ENCODE measurements at places on chromosomes 4 and X.

- DNase-seq = no peak
These were observed 5.3 kb downstream of the GRIA3 start for GRCh38 chrX:123189338-123189737.

DNA sequence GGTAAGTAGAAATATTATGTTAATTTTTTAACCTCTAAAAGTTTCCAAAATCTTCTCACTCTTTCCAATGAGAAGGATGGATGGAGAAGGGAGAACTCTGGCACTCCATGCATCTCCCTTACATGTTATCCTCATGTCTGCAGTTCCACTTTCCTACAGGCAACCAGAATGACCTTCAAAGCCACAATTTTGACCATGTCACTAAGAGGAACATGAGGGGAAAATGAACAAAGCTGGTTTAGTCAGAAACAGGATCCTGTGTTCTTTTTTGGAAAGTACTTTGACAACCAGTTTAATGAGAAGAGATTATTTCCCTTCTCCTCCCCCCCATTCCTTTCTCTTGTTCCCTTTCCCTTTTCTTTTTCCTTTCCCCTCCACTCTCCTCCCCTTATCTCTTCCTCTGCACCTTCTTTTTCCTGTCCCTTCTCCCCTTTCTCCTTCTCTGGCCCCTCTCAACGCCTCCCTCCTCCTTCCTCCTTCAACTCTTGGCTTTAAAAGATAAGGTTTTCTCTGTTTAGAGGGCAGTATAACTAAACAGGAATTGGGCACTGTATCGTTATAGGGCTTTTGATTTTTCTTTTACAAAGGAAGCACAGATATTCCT, 42.5 kb downstream of the DTHD1 start:
- no peak for DNase-seq

DNA sequence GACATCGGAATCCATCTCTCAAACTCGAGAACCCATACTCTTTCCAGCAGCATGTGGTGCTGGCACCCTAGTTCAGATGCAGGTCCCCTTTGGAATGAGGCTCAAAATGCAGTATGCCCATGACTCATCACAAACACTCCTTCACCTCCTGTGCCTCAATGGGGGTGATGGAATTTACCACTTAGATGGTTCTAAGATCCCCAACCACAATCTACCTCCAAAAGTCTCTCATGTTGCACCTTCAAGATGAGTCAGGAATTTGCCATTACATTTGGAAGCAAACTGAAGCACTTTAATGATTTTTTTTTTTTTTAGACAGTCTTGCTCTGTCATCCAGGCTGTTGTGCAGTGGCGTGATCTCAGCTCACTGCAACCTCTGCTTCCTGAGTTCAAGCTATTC, 8.5 kb upstream of the MID1 start:
- no peak for DNase-seq

DNA sequence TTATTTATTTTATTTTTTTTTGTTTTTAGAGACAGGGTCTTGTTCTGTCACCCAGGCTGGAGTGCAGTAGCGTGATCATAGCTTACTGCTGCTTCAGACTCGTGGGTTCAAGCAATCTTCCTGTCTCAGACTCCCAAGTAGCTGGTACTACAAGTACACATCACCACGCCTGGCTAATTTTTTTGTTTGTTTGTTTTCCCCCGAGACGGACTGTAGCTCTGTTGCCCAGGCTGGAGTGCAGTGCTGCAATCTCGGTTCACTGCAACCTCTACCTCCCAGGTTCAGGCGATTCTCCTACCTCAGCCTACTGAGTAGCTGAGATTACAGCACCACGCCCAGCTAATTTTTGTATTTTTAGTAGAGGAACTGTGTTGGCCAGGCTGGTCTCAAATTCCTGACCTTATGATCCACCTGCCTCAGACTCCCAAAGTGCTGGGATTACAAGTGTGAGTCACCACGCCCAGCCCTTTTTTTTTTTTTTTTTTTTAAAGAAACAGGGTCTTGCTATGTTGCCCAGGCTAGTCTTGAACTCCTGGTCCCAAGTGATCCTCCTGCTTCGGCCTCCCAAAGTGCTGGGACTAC, 32.2 kb downstream of the COPS4 start:
- no peak for DNase-seq

- no peak for DNase-seq
These were observed 351.4 kb downstream of the PTTG2 start for GRCh38 chr4:38311495-38312126.

GRCh38 chr4:81136161-81136905, 78.7 kb downstream of the PRKG2 start:
- no peak for DNase-seq

DNA sequence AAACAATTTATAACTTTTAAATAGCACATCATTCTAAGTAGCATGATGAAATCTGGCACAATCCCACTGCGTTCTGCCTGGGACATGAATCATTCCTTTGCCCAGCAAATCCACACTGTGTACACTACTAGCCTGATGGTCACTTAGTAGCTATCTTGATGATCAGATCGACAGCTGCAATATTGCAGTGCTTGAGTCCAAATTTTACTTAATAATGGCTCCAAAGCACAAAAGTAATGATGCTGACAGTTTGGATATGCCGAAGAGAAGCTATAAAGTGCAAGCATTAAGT, 86.6 kb upstream of the NPNT start:
- no peak for DNase-seq

GRCh38 chrX:148049441-148049840, 68.3 kb downstream of the FMR1NB start:
- DNase-seq = no peak

DNA sequence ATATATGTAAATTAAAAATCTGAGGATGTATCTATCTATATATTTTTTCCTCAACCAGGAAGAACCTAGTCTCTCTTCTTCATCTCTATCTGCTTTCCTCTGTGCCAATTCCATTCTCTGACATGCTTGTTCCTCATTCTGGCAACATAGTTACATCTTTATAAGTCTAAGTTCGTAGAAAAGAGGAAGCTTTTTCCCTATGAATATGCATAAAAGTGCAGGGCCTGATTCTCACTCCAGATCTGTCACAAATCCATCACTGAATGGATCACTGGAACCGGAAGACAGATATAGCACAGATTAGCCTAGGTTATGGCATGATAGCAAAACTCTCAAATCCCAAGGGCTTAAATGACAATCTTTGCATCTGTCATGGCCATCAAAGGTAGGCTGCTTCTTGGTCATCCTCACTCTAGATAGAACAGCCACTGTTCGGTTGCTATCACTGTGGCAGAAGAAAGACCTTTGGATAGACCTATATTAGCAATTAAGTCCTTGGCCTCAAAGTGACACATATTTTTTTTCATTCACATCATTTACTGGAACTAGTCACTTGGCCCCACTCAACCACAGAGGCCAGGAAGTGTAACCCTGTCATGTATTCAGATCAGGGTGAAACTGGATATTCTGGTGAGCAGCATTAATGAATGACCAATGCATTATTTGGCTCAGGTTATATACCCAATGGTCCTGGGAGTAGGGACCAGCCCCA, 22.2 kb downstream of the DTHD1 start:
- no peak for DNase-seq

DNA sequence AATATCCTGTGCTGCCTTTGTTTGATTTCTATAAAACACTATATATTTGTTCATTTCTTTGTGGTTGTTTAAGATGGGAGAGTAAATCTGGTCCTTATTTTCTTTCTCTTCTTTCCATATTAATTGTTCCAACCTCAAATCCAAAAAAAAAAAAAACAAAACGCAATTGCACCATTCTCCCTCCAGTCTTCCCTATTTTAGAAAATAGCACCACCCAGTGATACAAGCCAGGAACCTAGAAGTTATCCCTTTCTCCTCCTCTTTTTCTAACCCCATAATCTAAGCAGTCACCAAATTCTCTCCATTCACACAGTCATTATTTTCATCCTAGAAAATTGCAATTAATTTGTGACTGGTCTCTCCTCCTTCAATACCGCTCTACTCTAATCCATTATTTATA, 107.8 kb downstream of the GABRA3 start:
- no peak for DNase-seq

- no peak for DNase-seq
These were observed 131.9 kb downstream of the FHIP1A start for GRCh38 chr4:151540728-151541388.

GRCh38 chr4:129358571-129358970, 262.6 kb downstream of the C4orf33 start:
- no peak for DNase-seq

- no peak for DNase-seq
These were observed 9.5 kb upstream of the BMP2K start for GRCh38 chr4:78766650-78767049.

GRCh38 chrX:127466211-127466610, 586.0 kb downstream of the ACTRT1 start:
- no peak for DNase-seq

GRCh38 chr4:182143822-182144625, 99.2 kb upstream of the TENM3 start:
- DNase-seq = no peak

DNA sequence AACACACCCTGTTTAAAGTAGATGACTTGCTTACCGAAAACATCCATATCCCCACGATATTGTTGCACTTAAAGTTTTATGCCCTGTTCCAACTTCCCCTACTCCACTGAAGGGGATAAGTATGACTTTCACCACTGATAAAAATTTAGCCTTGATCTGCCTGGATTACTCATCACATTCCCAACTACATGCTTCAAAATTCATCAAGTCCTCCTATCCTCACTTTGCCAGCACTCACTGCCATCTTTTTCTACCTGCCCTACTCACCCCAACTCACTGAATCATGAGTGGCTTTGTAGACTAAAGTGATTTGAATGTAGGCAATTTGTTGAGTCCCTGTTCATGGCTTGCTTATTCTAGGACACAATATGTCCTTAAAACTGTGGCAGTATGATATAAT, 12.2 kb upstream of the GPRIN3 start:
- DNase-seq = no peak

GRCh38 chr4:144799486-144799885, 153.5 kb downstream of the HHIP start:
- DNase-seq = no peak

DNA sequence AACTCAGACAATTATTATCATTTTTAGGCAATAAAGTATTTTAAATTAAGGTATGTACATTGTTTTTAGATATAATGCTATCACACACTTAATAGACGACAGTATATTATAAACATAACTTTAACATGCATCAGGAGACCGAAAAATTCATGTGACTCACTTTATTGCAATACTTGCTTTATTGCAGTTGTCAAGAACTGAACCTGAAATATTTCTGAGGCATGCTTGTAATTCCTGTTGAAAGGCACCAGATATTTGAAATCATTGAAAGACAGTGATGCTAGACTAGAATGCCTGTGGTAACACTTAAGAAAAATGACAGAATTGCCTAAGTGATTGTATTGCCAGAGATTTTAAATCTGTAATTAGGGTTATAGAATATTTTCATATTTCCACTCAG, 175.6 kb upstream of the MAGEB2 start:
- no peak for DNase-seq

DNA sequence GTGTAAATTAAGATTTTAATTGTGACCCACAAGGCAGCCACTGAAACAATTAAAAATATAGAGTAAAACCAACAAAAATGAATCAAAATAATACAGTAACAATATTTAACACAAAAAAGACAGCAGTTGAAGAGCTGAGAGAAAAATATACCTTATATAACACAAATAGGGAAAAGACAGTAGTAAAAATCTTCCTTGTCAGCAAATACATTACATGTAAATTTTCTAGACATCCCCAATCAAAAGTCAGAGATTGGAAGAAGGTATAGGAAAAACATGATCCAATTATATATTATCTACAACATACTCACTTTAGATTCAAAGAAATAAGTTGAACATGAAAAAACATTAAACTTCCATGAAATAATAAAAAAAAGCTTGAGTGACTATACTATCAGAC, 330.8 kb downstream of the UBE2NL start:
- no peak for DNase-seq
